ENCODE measurements at places on chromosomes 3 and 15. TPM values are rescaled to one million over a fixed set of nuclear protein-coding genes. Genes with fewer than 3 reads are reported as not detected.

- no peak for ATAC-seq
These were observed 42.7 kb downstream of the C2CD4A start for GRCh38 chr15:62109437-62109836.

DNA sequence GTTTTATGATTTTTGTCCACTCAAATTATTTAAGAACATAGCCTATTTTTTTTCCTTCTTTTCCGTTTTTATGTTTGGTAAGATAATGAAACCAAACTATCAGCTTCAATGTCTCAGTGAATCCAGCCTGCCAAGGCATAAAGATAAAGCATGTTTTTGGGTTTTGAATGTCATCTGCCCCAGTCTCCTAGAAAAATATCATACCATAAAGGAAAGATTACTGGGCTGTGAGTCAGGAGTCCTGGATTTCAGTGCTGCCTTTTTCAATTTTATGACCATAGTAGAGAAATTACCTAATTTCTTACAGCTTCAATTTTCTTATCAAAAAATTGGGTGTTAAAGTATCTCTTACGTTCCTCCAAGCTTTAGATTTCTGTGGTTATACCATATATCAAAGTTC is 87.5 kb downstream of the GAP43 start:
- ATAC-seq, result no peak

GRCh38 chr3:16079519-16079918 is 95.0 kb upstream of the GALNT15 start:
- ATAC-seq, result no peak

- no peak for ATAC-seq
These were observed 134.2 kb upstream of the SATB1 start for GRCh38 chr3:18559331-18559842.

DNA sequence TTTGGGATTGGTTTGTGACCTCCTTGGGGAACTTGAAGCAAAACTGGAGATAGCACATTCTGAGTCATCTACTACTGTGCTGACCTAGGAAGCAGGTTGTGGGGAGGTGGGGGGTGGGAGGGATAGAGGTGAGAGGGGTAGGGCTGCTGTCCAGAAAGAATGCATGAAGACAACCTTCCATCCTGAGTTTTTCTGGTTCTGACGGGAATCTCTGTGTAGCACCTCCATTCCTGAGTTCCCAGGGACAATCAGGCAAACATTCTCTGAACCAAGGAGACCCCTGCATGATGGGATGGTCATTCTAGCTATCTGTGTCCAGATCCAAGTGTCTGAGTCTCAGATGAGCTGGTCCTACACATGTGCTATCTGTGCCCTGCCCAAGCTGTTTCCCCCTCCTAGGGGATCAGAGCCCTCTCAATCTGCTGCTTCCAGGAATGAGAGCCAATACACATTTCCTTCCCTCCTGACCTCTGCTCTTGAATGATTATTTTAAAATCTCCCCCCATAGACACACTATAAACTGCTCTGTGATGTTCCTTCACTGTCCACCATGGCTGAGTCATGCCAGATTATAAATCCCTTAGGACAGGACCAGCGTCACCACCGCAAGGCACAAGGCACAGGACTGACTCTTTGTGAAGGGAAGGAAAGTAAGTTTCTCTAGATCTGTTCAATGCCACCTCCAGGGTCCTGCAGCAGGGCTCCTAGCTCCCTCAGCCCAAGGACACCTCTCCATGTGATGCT is 2.2 kb upstream of the CD276 start:
- ATAC-seq, result no peak

GRCh38 chr3:126130081-126130855 is 46.3 kb upstream of the SLC41A3 start:
- ATAC-seq, result no peak

GRCh38 chr3:144127700-144128099 is 156.1 kb downstream of the DIPK2A start:
- ATAC-seq, result no peak

DNA sequence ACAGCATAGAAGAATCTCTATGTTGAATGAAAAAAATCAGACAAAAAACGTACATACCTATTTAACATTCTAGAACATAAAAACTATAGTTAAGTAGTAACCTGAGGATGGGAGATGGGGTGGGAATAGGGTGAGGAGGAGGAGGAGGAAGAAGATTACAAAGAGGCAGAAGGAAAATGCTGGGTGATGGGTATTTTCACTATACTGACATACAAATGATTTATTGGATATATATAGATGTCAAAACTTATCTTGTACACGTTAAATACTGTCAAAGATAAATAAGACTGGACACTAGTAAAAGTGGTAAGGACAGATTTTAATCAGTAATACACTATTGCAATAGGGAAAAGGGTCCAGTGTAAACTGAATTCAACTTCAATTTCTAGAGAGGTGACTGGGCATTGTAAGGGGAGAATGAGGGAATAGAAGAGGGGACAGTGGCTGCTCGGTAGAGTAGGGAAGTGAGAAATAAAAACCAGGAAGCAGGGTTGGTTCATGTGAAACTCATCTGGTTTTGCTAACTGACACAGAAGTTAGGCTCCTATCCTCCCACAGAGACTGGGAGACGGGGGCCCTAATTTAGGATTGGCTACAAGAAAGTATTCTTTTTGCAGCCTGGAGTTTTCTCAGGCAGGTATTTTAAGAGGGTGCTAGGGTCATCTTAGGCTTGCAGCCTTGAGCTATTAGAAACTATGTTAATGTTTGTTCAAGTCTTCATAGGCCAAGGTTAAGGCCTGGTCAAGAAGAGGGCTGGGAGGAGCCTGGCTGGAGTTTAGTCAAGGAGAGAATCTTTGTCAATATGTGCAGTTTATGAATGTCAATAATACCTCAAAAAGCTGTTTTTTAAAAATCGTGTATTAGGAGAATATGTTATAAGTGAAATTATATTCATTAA is 15.0 kb upstream of the C15orf61 start:
- no peak for ATAC-seq

Gene NEK10
- 2.7 TPM for total RNA-seq

Gene SST
- not detected for total RNA-seq

Gene CPN2
- total RNA-seq, result not detected
